K562 (cell line): ENCODE measurements at places on chromosomes 7 and 10. TPM values are rescaled to one million over a fixed set of nuclear protein-coding genes. Genes with fewer than 3 reads are reported as not detected.
A peak's percentile ranks its signal among the peaks of the same experiment; 100 is the strongest.

- no peaks in the 10 kb centered on the region for H3K36me3 ChIP-seq
- H3K27ac ChIP-seq = no peak overlapping the region
Observed at GRCh38 chr10:70964245-70964644, 75.9 kb upstream of the PCBD1 start.

GRCh38 chr7:6590645-6591110, 857 bp downstream of the INTS15 start:
- H3K4me3 ChIP-seq = peak overlapping the region; percentile 98
- H3K36me3 ChIP-seq = peaks cover 64% of the 10 kb centered on the region
- H3K27me3 ChIP-seq = no peaks in the 10 kb centered on the region
- DNase-seq = no peak
- peaks cover 16% of the 10 kb centered on the region for H3K4me1 ChIP-seq
- H3K27ac ChIP-seq = peak overlapping the region; percentile 80; the same call in 2 of the 3 replicates

DNA sequence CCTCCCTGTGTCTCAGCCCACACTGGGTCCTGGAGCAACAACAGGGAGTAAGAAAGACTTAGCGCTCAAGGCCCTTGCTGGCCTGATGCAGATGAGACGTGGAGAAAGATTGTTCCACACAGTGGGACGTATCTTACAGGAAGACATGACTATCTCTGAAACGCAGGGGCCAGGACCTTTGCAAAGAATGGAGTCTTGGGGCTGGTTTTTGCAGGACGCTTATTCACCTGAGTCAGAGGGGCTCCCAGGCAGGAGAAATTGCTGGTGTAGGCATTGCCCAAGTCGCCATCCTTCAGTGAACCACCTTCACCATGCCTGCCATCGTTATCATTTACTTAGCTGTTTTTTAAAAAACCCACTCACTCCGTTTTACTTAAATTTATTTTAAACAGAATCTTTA, 11.8 kb upstream of the GDF10 start:
- H3K4me3 ChIP-seq = no peak overlapping the region
- H3K36me3 ChIP-seq = no peaks in the 10 kb centered on the region
- peaks cover 58% of the 10 kb centered on the region for H3K27me3 ChIP-seq
- DNase-seq = no peak
- H3K27ac ChIP-seq = no peak overlapping the region
- no peaks in the 10 kb centered on the region; the same call in 2 of the 3 replicates for H3K4me1 ChIP-seq

ZNF722 gene
- not detected in 2 replicates for total RNA-seq

GRCh38 chr7:1856888-1857441, 186.9 kb downstream of the ELFN1 start:
- no peak for DNase-seq
- H3K27ac ChIP-seq = peak overlapping the region; percentile 89
- peaks cover 96% of the 10 kb centered on the region for H3K4me1 ChIP-seq

CLDN4 gene
- total RNA-seq = 0.60 and 0.63 TPM in 2 replicates

- no peaks in the 10 kb centered on the region for H3K4me1 ChIP-seq
- H3K4me3 ChIP-seq = no peak overlapping the region
- no peak for DNase-seq
Observed at GRCh38 chr7:147547252-147547897, 1043.2 kb upstream of the C7orf33 start.

TRDMT1 gene
- total RNA-seq = 9.1 and 10.2 TPM in 2 replicates

DNA sequence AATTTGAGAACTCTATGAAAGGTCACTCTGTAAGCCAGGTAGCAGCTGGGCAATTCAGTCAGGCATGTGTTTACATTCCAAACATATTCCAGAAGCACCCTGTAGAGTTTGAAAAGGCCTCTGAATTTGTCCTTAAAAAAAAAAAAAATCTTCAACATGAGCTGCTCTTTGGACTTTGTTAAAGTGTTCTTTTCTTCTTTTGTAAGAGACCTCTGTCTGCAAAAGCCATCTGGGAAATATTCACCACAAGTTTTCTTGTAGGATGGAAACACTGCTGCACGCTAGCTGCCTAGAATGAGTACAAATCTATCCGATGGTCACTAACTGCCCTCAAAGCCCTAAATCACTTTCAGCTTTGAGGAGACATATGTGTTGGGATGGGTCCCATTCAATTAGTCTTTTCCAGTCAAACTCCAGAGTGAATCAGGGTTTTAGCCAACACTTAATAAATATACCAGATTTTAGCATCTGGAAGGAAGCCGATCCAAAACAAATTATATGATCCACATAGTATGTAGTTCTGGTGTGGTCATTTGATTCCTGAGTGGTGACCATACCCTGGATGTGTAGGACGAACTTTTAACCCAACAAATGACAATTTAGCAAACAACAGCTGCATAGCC, 85.9 kb downstream of the CD36 start:
- H3K4me1 ChIP-seq = no peaks in the 10 kb centered on the region
- H3K4me3 ChIP-seq = no peak overlapping the region
- no peaks in the 10 kb centered on the region for H3K36me3 ChIP-seq

DNA sequence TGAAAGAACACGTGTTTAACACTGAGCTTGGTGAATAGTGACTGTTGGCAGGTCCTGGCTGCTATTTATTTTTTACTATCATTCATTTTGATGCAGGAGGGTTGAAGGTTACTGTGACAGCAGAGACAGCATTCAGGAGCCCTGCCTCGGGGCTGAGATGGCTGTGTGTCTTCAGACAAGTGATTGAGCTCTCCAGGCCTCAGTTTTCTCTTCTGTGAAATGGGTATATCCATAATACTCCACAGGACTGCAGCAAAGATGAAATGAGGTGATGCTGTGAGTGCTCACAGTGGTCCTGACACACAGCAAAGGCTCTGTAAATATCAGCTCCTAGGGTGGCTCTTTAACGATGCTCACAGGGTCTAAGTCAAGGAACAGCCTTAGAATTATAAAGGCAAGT, 295.2 kb downstream of the GFRA1 start:
- no peak overlapping the region for H3K4me3 ChIP-seq
- no peak overlapping the region for H3K27ac ChIP-seq
- no peaks in the 10 kb centered on the region for H3K4me1 ChIP-seq
- no peaks in the 10 kb centered on the region for H3K36me3 ChIP-seq
- DNase-seq = no peak
